ENCODE measurements at places on chromosomes 4 and X. TPM values are rescaled to one million over a fixed set of nuclear protein-coding genes. Genes with fewer than 3 reads are reported as not detected.
A peak's percentile ranks its signal among the peaks of the same experiment; 100 is the strongest.

F8A3 gene
- 0.54 TPM for total RNA-seq

DGKK gene
- total RNA-seq = not detected

- DNase-seq = no peak
- no peaks in the 10 kb centered on the region for H3K36me3 ChIP-seq
- H3K4me3 ChIP-seq = no peak overlapping the region
- H3K4me1 ChIP-seq = no peaks in the 10 kb centered on the region
Measured at GRCh38 chrX:39903343-39903742, 194.4 kb downstream of the BCOR start.

DNA sequence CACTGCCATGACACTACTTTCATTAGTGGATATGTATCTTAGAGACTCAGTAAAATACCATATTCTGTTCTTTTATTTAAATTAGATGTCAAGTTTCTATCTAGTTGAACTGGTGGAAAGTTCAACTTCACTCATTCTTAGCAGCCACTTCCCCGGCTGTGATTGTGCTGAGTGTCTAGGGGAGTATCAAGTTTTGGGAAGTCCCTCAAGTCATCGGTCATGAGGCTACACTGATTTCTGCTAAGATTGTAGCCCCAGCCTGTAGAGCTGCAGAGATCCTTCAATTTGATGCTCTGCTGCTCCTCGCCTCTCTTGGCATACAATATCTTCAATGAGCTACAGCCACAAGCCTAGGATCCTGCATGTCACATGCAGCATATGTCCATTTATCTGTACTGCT, 53.9 kb downstream of the DMP1 start:
- no peak for DNase-seq
- H3K36me3 ChIP-seq = no peaks in the 10 kb centered on the region
- no peaks in the 10 kb centered on the region for H3K27me3 ChIP-seq
- no peak overlapping the region for H3K27ac ChIP-seq
- H3K4me1 ChIP-seq = no peaks in the 10 kb centered on the region

DNA sequence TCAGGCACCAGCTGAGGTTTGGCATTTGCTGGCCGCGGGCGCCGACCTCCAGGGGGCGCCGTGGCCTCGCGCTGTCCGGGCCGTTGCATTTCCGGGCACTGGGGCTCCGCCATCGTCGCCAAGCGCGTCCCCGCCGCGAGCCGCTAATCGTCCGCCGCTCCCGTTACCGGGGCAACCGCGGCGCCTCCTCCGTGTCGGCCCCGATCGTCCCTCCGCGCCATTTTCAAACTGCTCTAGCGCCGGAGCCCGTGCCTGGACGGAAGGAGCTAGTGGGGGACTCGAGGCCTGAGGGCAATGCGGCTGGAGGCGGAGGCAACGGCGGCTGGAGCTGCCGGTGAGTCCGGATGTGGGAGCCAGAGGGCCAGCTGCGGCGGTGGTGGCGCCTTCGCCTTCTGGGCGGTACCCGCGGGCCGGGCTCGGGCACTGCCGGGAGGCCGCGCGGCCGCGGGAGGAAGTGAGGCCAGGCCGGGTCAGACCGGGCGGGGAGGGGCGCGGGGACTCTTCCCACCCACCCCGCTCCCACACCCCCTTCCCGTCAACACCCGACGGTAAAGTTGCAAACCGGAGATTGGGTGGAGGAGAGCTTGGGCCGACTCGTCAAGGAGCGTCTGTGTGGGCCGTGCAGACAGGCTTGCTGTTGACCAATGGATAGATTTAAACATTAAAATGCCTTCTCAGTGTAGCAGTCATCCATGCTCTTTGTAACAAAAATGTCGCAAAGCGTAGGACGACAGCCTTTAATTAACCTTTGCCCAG, at the start of gene CEP135:
CEP135 (plus strand) TSS at position 220 of the 756 bp plus-strand sequence. CDS start 3,186 bp downstream, outside the sequence.
- peaks cover 2% of the 10 kb centered on the region for H3K36me3 ChIP-seq
- DNase-seq = peak; percentile 61
- H3K27ac ChIP-seq = peak within 1 kb of the TSS; percentile 88

GRCh38 chr4:6225469-6225868, 25.1 kb upstream of the JAKMIP1 start:
- no peaks in the 10 kb centered on the region for H3K36me3 ChIP-seq
- H3K27ac ChIP-seq = no peak overlapping the region
- DNase-seq = no peak
- H3K4me1 ChIP-seq = no peaks in the 10 kb centered on the region
- no peak overlapping the region for H3K4me3 ChIP-seq
- no peaks in the 10 kb centered on the region for H3K27me3 ChIP-seq

Data from Panc1 (cell line).